T1000 (cell line): ENCODE measurements at places on chromosomes 5 and 9.

GRCh38 chr9:132163876-132164603 lies 2.2 kb downstream of the NTNG2 start:
- DNase-seq = no peak

GRCh38 chr5:99034336-99034735 lies 105.5 kb upstream of the CHD1 start:
- no peak for DNase-seq

GRCh38 chr5:9339206-9339818 lies 206.6 kb downstream of the SEMA5A start:
- DNase-seq = no peak

- no peak for DNase-seq
Measured at GRCh38 chr5:92599217-92599810, 981.7 kb downstream of the NR2F1-AS1 start.

- no peak for DNase-seq
Measured at GRCh38 chr5:170423692-170424091, 34.5 kb upstream of the KCNMB1 start.

GRCh38 chr5:37723162-37723961 lies 116.5 kb downstream of the GDNF start:
- no peak for DNase-seq

DNA sequence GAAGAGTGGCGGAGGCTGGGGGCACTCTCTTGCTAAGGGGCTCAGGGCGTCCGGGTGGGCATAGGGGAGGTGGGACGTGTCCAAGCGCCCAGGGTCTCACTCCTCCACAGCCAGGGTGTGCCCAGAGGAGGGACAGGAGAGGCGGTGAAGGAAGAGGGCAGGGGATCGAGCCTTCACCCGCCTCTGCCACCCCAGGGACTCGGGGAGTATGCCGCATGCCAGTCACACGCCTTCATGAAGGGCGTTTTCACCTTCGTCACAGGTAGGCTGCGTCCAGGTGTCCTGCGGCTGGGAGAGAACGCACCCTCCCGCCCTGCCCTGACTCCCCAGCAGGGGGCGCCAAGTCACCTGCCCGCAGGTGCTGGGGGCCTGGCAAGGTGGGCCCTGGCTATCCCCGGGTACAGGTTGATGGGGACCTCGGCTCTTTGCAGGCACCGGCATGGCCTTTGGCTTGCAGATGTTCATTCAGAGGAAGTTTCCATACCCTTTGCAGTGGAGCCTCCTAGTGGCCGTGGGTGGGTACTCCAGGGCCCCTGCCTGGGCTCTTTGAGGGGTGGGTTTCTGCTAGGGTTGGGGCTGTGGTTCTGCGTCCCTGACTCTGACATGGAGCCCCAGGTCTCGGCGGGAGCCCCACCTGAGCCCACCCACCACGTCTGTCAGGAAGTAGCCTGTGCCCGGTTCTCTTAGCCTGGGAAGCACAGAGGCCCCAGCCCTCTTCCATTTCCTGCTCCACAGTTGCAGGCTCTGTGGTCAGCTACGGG lies 552 bp downstream of the TMEM141 start:
- no peak for DNase-seq

DNA sequence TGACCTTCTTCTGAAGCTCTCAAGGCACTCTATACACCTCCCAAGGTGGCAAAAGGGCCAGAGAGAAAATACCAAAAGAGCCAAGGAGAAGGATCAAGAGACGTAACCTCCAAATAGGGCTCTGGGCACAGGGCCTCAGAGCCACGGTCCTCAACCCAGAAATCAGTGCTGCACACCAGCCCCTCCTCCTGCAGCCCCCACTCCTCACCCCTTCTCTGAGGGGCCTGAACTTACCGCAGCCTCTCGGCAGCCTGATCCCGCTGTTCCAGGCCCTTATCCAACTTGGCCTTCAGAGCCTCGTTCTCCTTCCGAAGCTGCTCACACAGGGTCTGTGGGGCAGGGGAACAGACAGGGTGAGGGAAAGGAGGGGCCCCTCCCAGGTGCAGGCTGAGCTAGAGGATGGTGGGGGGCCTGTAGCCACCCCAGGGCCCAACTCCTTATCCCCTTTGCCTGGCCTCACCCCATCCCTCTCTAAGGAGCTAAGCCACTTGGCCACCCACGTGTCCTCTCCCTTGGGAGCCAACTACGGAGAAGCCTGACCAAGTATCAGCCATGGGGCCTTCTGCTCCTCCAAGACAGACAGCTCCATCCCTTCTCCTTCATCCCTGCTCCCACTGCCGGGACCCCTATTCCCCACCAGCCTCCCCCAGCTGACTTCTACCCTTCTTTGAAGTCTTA lies 28.8 kb downstream of the TNIP1 start:
- no peak for DNase-seq

GRCh38 chr5:38621331-38621730 lies 64.9 kb upstream of the LIFR start:
- no peak for DNase-seq

DNA sequence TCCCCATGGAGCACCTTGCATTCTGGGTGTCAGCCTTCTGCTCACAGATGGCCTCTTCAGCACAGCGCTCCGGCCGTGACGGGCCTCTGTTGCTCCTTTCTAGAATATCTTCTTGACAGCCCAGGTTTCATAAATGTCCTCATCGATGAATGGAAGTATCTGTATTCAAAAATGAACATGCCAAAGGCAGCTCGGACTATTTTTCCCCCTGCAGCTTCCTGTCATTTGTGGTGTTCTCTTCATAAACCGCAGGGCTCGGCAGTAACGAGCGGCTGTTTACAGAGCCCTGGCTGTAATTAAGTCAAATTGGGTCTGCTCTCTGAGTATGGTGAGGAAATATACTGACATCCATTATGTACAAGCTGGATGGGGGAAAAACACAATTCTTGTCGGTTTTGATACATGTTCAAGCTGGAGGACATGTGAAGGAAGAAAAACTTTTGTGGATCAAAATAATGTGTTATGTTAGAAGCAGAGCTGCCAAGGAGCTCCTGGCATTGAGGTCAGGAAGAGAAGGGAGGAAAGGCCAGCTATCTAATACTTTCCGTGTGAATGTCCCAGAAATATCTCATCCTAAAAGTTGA lies 154.1 kb upstream of the CD180 start:
- DNase-seq = no peak

GRCh38 chr5:125510651-125511050 lies 764.2 kb upstream of the ZNF608 start:
- no peak for DNase-seq

DNA sequence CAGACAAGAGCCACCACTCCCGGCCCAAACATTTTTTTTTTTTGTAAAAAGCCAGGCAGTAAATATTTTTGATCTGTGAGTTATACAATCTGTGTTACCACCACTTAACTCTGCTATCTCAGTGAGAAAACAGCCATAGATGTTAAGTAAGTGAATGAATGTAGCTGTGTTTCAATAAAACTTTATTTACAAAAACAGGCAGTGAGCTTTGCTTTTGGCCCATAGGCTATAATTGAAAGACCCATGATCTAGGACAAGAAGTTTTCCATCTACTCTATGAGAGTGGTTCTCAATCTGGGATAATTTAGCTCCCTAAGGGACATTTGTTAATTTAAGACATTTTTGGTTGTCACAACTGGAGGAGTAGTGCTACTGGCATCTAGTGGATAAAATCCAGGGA lies 91.0 kb downstream of the TMC1 start:
- DNase-seq = no peak

DNA sequence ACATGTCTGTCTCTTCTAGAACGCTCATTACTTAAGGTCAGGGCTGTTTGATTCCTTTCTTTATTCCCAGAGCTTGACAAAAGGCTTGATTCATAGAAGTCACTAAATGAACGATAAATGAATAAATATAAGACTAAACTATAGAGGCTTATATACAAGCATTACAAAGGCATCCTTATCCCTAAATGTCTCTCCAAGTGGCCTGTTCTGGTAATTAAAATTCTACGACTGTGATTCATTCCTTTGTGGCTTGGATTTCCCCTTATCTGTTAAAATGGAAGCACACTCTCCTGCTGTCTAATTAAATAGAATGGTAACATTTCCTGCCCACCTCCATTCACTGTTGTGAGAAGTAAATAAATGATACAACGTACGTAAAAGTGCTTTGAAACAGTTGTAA lies 49.5 kb downstream of the C7 start:
- no peak for DNase-seq
